ENCODE measurements at places on chromosomes 4 and X. TPM values are rescaled to one million over a fixed set of nuclear protein-coding genes. Genes with fewer than 3 reads are reported as not detected.

TDO2 gene
- total RNA-seq, result not detected

ATP5ME gene
- total RNA-seq, result 95.5 TPM

NEIL3 gene
- 2.4 TPM for total RNA-seq

AMER1 gene
- total RNA-seq, result 2.2 TPM

SOD3 gene
- total RNA-seq, result not detected
